ENCODE measurements at places on chromosomes 4 and X.
A peak's percentile ranks its signal among the peaks of the same experiment; 100 is the strongest.

GRCh38 chrX:34238896-34239295 is 106.8 kb upstream of the FAM47A start:
- DNase-seq, result no peak

- no peak for DNase-seq
Measured at GRCh38 chr4:145828802-145829485, 109.7 kb downstream of the ZNF827 start.

GRCh38 chr4:10173037-10173753 is 56.6 kb upstream of the WDR1 start:
- DNase-seq, result peak; percentile 93

GRCh38 chrX:123210252-123210651 is 26.2 kb downstream of the GRIA3 start:
- no peak for DNase-seq

DNA sequence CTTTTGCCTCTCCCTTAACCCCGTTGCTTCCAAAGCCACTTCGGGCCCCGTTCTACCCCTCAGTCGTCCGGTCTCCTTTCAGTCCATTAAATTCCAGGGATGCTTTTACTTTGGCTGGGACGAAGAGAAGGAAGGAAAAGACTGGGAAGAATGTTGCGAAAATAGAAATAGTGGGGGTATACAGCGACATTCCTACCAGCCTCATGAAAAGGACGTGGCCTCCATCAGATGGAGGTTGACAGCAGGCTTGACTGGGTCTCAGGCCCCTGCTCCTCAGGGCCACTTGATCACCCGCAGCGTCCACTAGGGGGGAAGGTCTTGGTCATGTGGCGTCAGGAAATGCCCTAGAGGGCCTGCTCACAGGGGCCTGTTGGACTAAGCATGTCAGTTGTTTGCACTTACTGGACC is 657 bp upstream of the ANKRD50 start:
- peak; percentile 83 for DNase-seq

GRCh38 chr4:175946472-175947116 is 119.0 kb upstream of the WDR17 start:
- peak; percentile 44 for DNase-seq

GRCh38 chr4:173517781-173518424 is 12.1 kb downstream of the HAND2 start:
- peak; percentile 73 for DNase-seq

- DNase-seq, result peak; percentile 4
Measured at GRCh38 chrX:57528670-57529255, 63.0 kb upstream of the ZXDB start.

DNA sequence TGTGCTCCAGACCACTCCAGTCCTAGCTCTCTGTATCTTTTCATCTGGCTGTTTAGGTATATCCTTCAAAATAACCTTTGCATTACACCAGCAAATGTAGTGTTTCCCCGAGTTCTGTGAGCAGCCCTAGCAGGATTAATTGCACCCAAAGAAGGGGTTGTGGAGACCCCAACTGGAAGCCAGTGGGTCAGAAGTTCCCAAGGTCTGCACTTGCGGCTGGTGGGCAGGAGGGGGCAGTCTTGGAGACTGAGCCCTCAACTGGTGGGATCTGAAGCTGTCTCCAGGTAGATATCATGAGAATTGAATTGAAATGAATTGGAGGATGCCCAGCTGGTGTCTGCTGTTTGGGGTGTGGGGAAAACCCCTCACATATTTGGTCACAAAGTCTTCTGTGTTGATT is 1485.3 kb upstream of the TENM3 start:
- DNase-seq, result no peak

DNA sequence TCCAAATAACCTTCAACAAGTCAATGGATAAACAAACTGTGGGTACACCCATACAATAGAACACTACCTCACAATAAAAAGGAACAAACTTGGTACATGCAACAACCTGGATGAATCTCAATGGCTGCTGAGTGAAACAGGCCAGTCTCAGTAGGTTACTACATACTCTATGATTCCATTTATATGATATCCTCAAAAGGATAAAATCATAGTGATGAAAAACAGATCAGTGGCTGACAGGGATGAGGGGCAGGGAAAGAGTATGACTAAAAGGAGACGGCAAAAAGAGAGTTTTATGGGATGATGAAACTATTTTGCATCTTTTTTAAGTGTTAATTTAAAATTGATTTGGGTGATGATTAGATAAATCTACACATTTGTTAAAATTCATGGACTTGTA is 15.9 kb downstream of the KLHL8 start:
- no peak for DNase-seq
